B cell (primary cell): ENCODE measurements at places on chromosomes 6 and 20.

- DNase-seq: peak; percentile 22
Measured at GRCh38 chr6:154931711-154932424, 63.2 kb upstream of the TIAM2 start.

DNA sequence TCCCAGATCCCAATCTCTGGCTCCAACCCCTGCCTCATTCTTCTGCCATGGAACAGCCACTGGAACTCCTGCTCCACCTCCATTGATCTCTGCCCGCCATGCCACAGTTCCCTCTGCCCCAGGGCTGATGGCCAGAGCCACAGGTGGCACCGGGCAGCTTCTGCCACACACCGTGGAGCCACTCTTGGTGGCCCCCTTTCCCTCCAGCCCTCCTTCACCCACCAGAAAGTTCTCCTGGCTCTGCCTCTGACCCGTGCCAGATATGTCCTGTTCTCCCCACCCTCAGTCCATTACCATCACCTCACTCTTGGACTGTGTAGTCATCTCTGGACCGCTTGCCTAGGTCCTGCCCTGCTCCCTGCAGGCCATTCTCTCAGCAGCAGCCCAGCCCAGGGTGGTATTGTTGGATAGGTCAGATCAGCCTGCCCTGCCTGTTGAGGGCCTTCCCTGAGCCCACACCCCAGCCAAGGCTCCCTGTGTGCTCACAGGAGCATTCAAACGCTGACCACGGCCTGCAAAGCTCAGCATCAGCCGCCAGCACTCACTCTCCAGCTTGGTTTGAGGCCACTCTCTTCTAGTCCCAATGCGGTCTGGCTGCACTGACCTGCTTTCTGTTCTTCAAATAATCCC, 16.8 kb upstream of the SYNDIG1 start:
- DNase-seq: no peak

DNA sequence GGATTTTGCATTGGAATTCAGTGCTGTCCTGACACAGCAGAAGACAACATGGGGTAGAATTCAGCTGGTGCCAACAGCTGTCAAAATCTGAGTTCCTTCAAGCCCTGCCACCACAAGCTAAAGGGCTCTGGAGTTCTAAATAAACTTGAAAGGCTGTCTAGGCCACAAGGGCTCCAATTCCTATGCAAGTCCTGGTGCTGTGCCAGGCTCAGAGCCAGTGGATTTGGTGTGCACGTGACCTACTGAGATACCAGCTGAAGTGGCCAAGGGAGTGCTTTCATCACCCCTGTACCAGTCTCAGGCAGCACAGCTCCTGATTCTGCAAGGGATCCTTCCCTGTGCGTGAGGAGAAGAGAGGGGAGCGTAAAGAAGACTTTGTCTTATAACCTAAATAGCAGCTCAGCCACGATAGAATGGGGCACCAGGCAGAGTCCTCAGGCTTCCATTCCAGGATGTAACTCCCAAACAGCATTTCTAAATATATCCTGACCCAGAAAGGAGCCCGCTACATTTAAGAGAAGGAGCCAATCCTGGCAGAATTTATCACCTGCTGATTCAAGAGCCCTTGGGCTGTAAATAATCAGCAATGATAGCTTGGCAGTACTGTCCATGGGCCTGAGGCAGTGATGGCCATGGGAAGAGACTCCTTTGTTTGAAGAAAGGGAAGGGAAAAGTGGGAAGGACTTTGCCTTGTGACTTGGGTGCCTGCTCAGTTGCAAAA, 881.2 kb upstream of the EPHA7 start:
- DNase-seq: no peak

GRCh38 chr20:43247361-43247760, 57.7 kb upstream of the PTPRT start:
- DNase-seq: no peak

GRCh38 chr6:170019818-170020583, 268.6 kb downstream of the ERMARD start:
- no peak for DNase-seq

DNA sequence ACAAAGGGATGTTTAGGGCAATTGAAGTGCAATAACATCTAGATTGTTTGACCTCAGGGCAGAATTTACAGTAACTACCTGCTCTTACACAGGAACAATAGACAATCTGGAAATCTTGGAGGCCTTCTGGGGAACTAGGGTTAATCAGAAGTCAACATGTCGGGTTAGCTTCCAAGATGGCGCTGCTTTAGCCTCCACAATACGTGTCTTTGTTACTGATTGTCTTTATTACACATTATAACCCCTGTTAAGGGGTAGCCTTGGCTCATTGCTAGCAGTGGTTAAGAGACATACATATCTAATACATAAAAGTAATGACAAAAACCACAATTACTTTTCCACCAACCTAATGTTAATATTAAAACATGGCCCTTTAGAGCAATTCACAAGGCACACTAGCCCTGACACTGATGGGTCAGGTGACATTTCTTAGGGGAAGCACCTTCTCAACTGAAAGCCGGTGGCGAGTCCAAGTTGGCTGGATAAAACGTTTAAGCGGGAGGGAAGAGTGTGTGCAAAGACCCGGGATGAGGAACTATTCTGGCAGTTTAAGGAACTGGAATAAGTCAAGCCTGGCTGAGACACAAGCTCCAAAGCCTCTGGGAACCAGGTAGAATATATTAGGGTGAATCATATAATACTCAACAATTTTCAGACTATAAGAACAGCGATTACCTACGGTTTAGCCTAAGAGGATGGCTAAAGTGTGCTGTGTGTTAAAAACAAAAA, 236.9 kb downstream of the BCAS1 start:
- peak; percentile 62 for DNase-seq

DNA sequence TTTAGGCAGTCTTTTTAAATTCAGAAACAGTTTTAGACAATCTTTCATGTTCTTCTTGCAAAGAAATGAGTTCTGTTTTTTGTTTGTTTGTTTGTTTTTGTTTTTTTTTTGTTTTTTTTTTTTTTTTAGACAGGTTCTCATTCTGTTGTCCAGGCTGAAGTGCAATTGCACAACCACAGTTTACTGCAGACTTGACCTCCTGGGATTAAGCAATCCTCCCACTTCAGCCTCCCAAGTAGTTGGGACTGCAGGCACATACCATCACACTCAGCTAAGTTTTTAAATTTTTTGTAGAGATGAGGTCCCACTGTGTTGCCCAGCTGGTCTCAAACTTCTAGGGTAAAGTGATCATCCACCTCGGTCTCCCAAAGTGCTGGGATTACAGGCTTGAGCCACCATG, 96.2 kb downstream of the OTOR start:
- DNase-seq: no peak

- DNase-seq: peak; percentile 69
Measured at GRCh38 chr6:31659649-31660380, 763 bp downstream of the C6orf47 start.

- DNase-seq: no peak
Measured at GRCh38 chr6:90098627-90099026, 198.0 kb downstream of the BACH2 start.

- DNase-seq: no peak
Measured at GRCh38 chr6:78854546-78854945, 12.8 kb upstream of the IRAK1BP1 start.

GRCh38 chr20:62924442-62925075, 1.7 kb downstream of the DIDO1 start:
- DNase-seq: no peak

GRCh38 chr6:39926668-39927067, 7.6 kb downstream of the MOCS1 start:
- DNase-seq: no peak

- no peak for DNase-seq
Measured at GRCh38 chr6:11062715-11063114, 18.6 kb upstream of the ELOVL2 start.

DNA sequence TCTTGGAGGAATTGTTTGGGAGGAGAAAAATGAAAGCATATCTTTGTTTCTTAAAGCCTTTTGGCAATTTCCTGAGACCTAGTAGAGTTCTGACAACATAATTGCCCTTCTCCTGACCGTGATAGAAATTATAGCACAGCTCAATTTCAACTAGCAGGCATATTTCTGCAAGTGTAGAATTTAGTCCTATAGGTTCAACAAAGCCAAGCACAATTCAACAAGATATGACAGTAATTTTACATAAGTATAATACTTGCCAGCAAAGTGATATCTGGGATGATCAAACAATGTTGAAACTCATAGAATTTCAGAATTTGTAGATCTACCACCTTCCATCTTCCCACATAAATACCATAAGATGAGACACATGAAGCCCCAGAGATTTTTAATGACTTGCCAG, 73.1 kb downstream of the SPTLC3 start:
- DNase-seq: no peak

DNA sequence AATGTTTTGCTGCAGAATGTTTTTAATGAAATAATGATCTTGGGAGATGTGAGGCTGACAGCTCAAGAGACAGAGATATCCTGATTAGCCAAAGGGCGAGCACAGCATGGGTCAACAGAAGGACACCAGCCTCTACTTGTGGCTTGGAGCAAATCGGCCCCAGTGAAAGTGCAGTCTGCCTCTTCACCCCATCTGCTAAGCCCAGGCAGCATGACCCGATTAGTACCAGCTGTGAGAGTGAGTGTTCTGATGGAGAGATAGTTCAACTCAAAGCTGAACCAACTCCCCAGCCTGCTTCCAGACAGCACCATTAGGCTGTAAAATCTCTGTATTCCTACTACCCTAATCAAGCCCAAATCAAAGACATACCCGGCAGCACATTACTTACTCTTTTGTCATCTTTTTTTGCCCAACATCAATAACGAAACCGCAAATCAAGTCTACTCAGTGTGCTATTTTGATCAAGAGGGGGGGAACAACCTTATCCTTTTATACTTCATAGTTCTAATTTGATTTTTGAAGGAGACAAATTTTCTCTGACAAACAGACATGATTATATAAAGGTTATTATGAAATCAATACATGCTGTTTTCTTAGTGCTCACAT, 514.1 kb upstream of the NRSN1 start:
- DNase-seq: no peak

GRCh38 chr20:45998337-45998736, 10.4 kb upstream of the MMP9 start:
- no peak for DNase-seq
